ENCODE measurements at places on chromosomes 1 and 21.

DNA sequence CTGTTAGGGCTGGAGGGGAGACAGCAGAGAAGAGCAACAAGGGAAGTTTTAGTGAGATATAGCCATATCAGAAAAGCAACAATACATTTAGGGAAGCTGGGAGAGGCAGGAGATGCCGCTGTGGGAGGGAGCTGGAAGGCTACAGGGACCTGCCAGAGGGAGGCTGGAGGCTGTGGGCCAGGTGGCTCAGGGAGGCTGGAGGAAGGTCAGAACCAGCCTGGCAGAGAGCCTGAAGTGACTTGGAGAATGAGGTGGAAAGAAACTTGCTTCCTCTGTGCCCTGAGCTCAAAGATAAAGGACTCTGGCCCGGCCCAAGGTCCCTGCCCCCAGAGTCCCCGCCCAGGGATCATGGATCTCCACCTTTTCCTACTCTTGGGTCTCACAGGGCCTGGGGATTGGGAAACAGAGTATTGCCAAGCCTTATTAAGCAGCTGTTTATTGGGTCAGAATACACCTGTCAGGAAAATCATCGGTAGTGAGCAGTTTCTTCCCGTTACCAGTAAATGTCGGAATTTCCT, 85.9 kb downstream of the KIF26B start:
- no peak for DNase-seq

GRCh38 chr1:234559152-234559901, 50.7 kb downstream of the IRF2BP2 start:
- no peak for DNase-seq

DNA sequence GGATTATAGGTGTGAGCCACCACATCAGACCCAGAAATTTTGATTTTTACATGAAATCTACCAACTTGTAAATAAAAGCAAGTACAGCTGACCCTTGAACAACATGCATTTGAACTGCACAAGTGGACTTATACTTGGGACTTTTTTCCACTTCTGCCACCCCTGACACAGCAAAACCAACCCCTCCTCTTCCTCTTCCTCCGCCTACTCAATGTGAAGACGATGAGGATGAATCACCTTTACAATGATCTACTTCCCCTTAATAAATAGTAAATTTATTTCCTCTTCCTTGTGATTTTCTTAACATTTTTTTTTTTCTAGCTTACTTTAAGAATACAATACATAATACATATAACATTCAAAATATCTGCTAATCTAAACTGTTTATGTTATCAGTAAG, 17.5 kb upstream of the YRDC start:
- DNase-seq, result no peak

- no peak for DNase-seq
Measured at GRCh38 chr1:243725075-243725474, 125.0 kb downstream of the AKT3 start.

GRCh38 chr1:226149806-226150205, 36.7 kb downstream of the ACBD3 start:
- DNase-seq, result no peak

DNA sequence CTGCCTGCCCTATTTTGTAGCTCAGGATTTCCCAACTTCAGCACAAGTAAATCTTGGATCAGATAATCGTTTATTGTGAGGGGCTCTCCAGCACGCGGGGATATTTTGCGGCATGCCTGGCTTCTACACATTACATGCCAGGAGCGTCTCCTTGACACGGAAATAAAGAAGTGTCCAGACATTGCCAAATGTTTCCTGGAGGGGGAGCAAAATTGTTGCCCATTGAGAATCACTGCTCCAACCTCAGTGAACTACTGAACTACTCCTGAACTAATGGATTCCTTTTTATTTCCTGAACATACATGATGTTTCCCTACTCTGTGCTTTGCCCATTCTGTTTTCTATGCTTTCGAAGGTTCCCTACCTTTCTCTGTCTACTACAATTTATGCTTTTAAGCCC, 1359.1 kb upstream of the ADGRL2 start:
- DNase-seq, result no peak

- DNase-seq, result no peak
Measured at GRCh38 chr1:5815211-5815610, 177.0 kb downstream of the NPHP4 start.

DNA sequence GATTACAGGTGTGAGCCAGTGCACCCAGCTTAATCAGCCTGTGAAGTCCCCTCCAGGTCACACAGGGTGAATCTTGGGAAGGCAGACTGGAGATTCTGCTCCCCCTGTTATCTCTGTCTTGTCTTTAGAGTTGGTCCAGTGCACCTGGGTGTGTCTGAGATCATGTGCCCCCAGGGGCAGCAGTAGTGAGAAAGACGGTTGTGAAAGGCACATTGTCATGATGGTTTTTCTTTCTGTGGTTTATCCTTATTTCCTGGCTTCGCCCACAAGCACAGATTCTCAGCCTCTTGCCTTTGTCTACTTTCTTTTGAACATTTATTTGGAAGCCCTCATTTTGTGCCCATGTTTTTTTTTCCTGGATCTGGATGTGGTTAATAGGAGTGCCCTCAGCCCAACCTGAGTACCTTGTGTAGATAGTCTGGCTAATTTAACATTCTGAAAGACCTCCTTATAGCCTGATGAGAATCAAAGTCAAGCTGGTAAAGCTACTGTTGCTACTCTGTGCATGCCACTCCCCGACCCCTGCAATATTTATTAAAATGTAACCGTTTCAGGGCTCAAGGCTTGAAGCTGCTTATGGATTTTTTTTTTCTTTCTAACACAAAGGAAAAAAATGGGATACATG, 23.7 kb downstream of the UCK2 start:
- DNase-seq, result no peak

GRCh38 chr1:11514366-11514765, 35.4 kb downstream of the DISP3 start:
- no peak for DNase-seq

DNA sequence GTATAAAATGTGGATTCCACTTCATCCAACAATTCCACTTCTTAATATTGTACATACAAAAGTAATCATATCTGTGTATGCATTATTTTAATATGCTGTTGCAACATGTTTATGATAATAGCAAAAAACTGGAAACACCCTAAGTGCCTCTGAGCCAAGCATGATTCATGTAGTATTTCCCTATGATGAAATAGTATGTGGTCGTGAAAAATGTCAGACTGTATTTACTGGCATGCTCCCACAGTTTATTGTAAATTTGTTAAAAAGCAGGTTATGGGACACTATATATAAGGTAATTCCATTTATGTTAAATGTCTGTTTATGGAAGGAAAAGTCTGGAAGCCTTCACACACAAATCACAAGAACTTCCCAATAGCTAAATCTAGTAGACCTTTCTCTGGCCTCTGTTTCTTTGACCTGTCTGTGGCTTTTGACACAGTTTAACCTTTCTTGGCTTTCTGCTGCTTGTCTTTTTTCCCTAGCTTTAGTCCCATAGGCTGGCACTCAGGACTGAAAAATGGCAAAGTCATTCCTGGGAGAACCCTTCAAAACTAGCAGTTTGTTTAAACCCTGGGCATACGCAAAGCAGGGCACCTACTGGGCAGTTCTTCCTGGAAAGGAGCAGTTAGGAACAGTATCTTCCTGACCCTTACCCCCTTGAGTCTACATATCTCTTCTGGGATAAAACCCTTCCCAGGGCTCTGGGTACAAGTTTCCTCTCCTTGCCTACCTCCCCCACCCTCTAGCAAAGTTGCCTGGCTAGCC, 65.4 kb upstream of the ARTN start:
- DNase-seq, result no peak

DNA sequence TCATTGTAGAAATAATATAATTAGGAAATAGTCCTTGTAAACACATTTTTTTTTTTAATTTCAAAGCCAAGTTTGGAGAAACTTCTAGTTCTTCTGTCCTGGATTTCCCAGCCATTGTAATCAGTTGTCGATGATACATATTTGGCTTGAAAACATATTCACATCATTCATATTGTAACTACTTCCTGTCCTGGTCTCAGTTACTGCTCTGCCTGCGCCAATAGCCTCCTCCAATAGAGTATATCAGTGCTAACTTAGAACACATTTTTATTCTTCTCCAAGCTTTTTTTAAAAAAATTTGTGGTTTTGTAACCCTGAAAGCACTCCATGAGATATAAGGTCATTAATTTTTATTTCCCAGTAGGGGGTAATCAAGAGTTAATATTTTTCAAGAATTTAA, 46.1 kb upstream of the FMO2 start:
- DNase-seq, result no peak

- DNase-seq, result no peak
Measured at GRCh38 chr1:43853161-43853921, 80.3 kb upstream of the ARTN start.

DNA sequence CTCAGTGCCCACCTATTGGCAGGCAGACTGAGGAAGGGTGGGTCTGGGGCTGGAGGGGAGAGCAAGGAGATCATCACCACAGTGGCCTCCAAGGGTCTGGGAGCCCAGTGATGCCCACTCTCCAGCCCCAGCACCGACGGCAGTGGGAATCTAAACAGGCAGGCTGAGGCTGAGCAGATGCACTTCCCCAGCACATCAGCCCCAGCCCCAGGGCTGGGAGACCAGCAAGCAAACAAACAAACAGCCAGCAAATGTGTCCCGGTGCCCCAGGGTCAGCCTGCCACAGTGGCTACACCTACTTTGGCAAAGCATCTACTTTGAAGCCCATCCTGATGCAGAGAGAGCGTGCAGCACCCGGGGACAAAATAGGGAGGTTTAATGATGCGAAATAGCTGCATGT, 216.3 kb upstream of the ZC3H12A start:
- no peak for DNase-seq

DNA sequence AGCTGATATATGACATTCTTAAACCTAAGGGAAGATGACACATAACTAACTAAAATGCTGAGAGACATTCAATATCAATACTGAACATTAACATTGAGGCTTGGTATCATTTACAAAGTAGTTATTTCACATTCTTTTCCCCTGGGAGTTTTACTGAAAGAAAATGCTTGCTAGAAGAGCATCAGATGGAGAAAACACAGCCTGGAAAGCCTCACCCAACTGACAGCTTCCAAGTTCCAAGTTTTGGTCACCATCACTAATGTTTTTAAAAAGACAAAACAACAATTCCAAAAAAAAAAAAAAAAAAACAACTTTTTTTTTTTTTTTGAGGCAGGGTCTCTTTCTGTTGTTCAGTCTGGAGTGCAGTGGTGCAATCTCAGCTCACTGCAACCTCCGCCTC, 80.6 kb downstream of the DSCAM start:
- no peak for DNase-seq

- no peak for DNase-seq
Measured at GRCh38 chr1:85278853-85279314, 2.5 kb upstream of the BCL10 start.

DNA sequence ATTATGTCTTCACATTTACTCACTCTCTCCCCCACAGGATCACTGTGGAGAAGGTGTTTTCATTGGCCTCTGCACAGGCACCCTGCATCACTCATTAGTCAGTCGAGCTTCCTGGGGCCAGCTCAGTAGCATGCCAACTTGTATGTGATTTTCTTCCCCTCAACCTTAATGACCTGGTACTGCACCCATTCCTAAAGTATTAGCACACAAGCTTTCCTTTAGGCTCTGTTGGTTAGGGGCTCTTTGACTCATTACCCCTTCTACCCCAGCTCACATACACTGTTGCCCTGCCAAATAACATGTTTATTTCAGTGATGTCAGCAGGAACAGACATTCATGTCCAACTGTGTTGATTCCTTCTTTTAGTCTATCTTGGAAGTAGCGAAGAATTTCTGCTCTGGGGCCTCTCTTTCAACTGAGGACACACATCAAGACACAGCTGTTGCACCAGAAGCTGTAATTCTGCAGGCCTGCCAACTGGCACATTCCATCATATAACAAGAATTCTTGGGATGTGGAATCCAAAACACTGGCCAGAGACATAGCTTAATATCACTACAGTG, 603.5 kb upstream of the ADAMTS5 start:
- no peak for DNase-seq

GRCh38 chr1:150843474-150843873, 32.9 kb downstream of the ARNT start:
- DNase-seq, result no peak

DNA sequence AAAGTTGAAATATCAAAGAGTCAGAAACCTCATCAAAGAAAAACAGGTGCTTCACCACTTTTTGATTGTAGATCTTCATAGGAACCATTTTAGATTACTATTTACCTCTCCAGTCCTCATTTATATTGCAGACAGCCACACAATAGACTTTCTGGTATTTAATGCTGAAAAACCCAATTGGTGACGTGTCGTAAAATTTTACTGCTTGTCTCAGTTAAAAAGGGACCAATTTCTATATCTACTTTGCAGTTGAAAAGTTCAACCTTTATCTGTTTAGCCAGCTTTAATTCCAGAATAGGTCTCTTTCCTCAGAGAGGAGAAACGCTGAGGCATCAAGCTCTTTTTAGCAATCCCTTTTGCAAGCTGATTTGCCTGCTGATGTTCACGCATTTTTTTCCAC, 1722.4 kb downstream of the PLA2G4A start:
- no peak for DNase-seq

GRCh38 chr1:50917138-50918137, 42.6 kb downstream of the FAF1 start:
- DNase-seq, result no peak

- DNase-seq, result no peak
Measured at GRCh38 chr1:117237726-117238381, 27.1 kb upstream of the VTCN1 start.

- no peak for DNase-seq
Measured at GRCh38 chr1:145795257-145795881, 28.5 kb downstream of the RNF115 start.

DNA sequence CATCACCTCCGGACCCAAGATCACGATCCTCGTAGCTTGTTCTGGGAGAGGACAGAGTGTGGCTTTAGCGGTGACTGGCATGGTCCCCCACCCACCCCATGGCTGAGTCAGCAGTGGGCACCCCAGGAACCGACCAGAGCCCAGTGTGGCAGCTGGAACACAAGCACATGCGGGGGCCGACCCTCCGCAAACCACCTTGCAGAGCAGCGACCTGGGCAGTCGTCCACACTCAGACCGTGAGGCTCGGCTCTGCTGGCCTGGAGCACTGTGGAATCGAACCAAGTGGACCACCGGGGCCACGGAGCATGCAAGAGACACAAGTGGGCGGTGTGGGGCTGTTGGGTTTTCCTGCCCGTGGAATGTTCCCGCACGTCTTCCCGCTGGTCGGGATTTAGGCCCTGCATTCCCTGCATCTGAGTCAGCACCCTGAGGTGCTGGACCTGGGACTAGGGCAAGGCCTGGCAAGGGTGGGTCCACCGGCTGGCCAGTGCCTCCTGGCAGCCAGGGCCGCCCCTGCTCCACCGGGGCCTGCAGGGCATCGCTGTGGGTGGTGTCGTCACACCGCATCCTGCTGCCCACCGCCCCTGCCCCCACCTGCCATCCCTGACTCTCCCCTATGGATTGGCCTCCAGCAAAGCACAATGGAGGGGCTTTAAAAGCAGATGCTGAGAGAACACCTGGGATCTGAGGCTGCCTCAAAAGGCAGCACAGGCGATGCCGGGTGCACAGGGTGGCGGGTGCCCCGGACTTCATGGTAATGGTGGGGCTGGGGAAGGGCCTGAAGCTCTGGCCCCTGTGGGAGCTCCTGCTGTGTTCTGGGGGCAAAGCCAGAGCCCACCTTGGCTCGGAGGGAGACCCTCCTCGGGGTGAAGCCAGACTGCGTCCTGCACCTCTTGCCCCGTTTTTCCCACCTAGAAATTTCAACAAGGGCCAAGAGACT, 18.5 kb downstream of the MORN1 start:
- DNase-seq, result no peak
